Natural killer cell (primary cell): ENCODE measurements at places on chromosomes 7 and 10.
A peak's percentile ranks its signal among the peaks of the same experiment; 100 is the strongest.

GRCh38 chr10:110632591-110633215, 11.4 kb upstream of the RBM20 start:
- H3K4me1 ChIP-seq = no peaks in the 10 kb centered on the region
- H3K4me3 ChIP-seq = no peak overlapping the region
- H3K27ac ChIP-seq = no peak overlapping the region

- no peaks in the 10 kb centered on the region for H3K27me3 ChIP-seq
- H3K4me3 ChIP-seq = no peak overlapping the region
- H3K4me1 ChIP-seq = peaks cover 11% of the 10 kb centered on the region
Observed at GRCh38 chr10:33099748-33100147, 141.7 kb upstream of the ITGB1 start.

- H3K4me3 ChIP-seq = no peak overlapping the region
- peaks cover 56% of the 10 kb centered on the region for H3K36me3 ChIP-seq
- H3K4me1 ChIP-seq = no peaks in the 10 kb centered on the region
- no peak for DNase-seq
- no peaks in the 10 kb centered on the region for H3K27me3 ChIP-seq
Observed at GRCh38 chr10:101995451-101996063, 60.4 kb downstream of the ARMH3 start.

- no peak overlapping the region for H3K4me3 ChIP-seq
- no peak for DNase-seq
- no peaks in the 10 kb centered on the region for H3K4me1 ChIP-seq
- no peaks in the 10 kb centered on the region for H3K36me3 ChIP-seq
- no peak overlapping the region for H3K27ac ChIP-seq
- H3K27me3 ChIP-seq = peaks cover 3% of the 10 kb centered on the region
Observed at GRCh38 chr10:98589007-98589406, 142.3 kb upstream of the HPS1 start.

DNA sequence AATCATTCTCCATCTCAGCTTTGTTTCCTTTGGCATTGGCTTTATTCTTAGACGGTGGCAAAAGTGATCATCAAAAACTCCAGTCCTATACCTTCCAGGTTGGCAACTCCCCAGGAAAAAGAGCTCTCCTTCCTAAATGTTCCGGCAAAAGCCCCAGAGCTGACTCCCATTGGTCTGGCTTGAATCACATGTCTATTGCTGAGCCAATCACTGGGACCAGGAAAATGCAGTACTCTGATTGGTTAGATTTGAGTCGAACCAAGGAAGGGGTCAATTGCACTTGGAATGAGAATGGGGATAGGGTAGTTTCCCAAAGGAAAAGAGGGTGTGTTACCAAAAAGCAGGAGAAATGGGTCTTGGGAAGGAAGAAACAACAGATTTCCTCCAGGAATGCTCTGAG, 22.3 kb downstream of the LEP start:
- no peak overlapping the region for H3K4me3 ChIP-seq
- H3K27me3 ChIP-seq = no peaks in the 10 kb centered on the region
- H3K4me1 ChIP-seq = no peaks in the 10 kb centered on the region

GRCh38 chr7:10779465-10780399, 193.9 kb upstream of the PHF14 start:
- H3K27ac ChIP-seq = no peak overlapping the region
- no peaks in the 10 kb centered on the region for H3K27me3 ChIP-seq
- H3K4me3 ChIP-seq = no peak overlapping the region
- H3K4me1 ChIP-seq = no peaks in the 10 kb centered on the region

- no peaks in the 10 kb centered on the region for H3K4me1 ChIP-seq
- H3K27ac ChIP-seq = no peak overlapping the region
- no peak overlapping the region for H3K4me3 ChIP-seq
- DNase-seq = no peak
- H3K36me3 ChIP-seq = no peaks in the 10 kb centered on the region
Observed at GRCh38 chr10:48192881-48193450, 81.5 kb downstream of the FRMPD2 start.

DNA sequence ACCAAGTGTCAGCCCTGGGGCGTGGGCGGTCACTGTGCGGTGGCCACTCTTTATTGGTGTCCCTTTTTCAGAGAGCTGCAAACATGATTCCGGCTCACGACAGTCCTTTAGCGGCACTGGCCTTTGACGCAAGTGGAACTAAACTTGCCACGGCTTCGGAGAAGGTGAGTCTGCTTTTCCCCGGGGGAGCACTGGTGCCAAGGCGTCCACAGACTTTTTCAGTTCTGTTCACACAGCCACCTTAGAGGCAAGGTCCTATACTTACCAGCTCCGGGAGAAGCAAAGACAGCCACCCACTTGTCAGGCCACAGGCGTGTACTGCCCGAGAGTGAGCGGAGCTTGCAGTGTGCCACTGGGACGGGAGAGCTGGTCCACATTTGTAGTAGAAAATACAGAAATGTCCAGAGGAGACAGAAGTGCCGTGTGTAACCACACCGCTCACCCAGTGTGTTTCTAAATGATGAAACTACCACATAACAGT, 27.9 kb downstream of the WIPI2 start:
- DNase-seq = no peak
- H3K36me3 ChIP-seq = peaks cover 52% of the 10 kb centered on the region
- peaks cover 10% of the 10 kb centered on the region for H3K4me1 ChIP-seq
- no peaks in the 10 kb centered on the region for H3K27me3 ChIP-seq
- H3K4me3 ChIP-seq = no peak overlapping the region

GRCh38 chr7:3264693-3265339, 36.2 kb upstream of the SDK1 start:
- H3K36me3 ChIP-seq = no peaks in the 10 kb centered on the region
- no peak overlapping the region for H3K4me3 ChIP-seq
- H3K27ac ChIP-seq = no peak overlapping the region
- peaks cover 5% of the 10 kb centered on the region for H3K27me3 ChIP-seq
- DNase-seq = no peak
- no peaks in the 10 kb centered on the region for H3K4me1 ChIP-seq

GRCh38 chr7:142177869-142178268, 66.4 kb downstream of the MGAM2 start:
- H3K27ac ChIP-seq = no peak overlapping the region
- H3K4me3 ChIP-seq = no peak overlapping the region
- no peaks in the 10 kb centered on the region for H3K4me1 ChIP-seq
- no peak for DNase-seq

DNA sequence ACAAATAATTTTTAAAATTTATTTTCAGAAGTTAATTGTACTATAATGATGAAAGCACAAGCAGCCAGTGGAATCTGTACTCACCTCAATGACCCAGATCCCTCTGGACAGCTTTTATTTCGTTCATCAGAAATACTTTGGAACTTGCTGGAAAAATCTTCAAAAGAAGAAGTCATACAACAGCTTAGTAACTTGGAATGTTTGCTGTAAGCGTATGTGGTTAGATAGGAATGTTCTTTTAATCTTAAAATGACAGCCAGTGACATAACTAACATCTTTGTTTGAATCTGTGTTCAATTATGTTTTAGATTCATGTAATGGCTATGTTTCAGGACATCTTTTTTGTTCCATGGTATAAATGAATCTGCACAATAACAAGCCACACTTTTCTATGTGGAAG, 26.8 kb downstream of the CFAP69 start:
- no peak overlapping the region for H3K27ac ChIP-seq
- H3K36me3 ChIP-seq = no peaks in the 10 kb centered on the region
- no peak for DNase-seq
- H3K4me3 ChIP-seq = no peak overlapping the region
- no peaks in the 10 kb centered on the region for H3K4me1 ChIP-seq

DNA sequence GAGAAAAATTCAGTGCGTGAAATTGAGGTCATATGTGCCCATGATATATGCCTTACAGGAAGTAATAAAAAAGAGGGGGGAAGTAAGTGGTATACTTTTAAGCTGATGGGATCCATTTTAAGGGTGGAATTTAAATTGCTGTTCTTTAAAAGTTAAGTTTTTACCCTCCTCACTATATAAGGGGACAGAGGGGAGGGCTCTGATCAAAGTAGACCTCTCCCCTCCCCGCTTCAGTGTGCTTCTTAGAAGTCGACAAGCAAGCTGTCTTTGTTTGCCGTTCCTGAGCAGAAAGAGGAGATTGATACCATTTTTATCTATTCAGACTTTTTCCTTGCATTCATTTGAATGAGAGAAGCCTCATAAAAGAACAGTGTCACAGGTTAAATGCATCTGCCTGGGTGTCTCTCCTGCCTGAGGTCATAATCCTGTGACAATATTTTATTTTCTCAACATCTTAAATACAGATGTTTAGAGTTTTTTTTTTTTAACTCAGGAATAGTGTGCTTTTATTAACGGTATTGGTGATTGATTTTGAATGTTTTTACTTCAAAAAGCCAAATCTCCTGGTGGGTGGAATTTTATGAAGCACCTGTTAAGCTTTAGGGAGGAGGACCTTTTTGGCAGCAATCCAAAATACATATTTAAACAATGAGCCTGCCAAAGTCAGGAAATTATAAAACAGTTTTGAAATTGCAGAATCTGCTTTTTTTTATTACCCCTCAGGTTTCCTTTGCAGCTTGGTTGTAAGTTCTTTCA, 141.7 kb downstream of the KAT6B start:
- peak; percentile 54 for DNase-seq
- peaks cover 6% of the 10 kb centered on the region for H3K36me3 ChIP-seq
- no peak overlapping the region for H3K4me3 ChIP-seq
- H3K27me3 ChIP-seq = no peaks in the 10 kb centered on the region

DNA sequence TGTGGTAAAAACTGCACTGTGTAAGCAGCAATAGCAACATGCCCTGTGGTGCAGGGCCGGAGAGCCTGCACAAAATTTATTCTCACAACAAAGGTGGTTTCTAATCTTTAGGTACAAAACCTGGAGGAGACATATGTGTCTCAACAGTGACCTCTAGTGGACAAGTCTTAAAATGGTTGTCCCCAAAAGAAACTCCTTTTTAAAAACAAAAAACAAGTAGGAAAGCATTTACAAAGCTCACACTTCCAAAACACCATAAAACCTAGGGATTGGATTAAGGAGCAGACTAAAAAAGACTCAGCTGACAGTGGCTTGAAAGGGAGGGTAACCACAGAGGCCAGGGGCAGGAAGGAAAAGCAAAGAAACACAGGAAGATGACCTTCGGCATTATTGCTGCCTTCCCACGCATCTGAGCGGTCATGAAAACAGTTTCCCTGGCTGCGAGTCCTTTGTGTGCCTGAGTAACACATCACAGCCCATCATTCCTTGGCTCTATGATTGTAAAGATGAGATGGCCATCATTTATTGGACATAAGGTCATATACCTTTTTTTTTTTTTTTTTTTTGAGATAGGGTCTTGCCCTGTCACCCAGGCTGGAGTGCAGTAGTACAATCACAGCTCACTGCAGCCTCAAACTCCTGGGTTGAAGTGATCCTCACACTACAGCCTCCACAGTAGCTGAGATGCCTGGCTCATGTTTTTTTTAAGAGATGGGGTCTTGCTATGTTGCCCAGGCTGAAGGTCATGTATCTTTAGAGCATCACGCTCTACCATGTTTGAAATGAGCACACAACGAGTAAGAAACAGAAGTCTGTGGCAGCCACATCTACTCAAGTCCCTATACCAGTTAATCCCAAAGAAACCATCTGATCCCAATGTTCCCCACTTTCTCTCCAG, 39.5 kb downstream of the RSU1 start:
- no peak overlapping the region for H3K4me3 ChIP-seq
- H3K36me3 ChIP-seq = no peaks in the 10 kb centered on the region
- H3K27ac ChIP-seq = no peak overlapping the region
- peaks cover 12% of the 10 kb centered on the region for H3K4me1 ChIP-seq
- H3K27me3 ChIP-seq = no peaks in the 10 kb centered on the region

DNA sequence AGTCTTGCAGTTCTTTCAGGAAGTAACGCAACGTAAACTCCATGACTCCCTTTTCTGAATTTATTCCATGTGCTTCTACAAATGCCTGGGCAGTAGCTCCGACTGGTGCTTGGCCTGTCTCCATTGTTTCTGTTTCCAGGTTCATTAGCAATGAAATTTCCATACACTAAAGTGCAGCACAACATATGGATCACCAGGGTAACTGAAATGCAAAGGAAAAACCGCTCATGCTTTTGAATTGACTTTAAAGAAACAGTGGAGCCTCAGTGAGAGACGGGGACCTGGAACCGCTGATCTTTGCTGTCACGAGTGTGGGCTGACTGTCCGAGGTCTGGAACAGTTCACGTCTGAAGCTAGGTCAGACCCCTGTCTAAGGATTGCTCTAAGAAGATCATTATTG, 126.5 kb upstream of the IGFBP3 start:
- no peak for DNase-seq
- H3K4me3 ChIP-seq = no peak overlapping the region
- H3K27me3 ChIP-seq = no peaks in the 10 kb centered on the region
- no peak overlapping the region for H3K27ac ChIP-seq
- no peaks in the 10 kb centered on the region for H3K4me1 ChIP-seq

- H3K27me3 ChIP-seq = no peaks in the 10 kb centered on the region
- H3K4me1 ChIP-seq = peaks cover 9% of the 10 kb centered on the region
- H3K27ac ChIP-seq = no peak overlapping the region
- no peak for DNase-seq
- H3K4me3 ChIP-seq = no peak overlapping the region
Observed at GRCh38 chr10:79178614-79179163, 109.9 kb downstream of the ZMIZ1 start.

GRCh38 chr7:77710067-77710466, 13.8 kb downstream of the RSBN1L start:
- no peak for DNase-seq
- H3K36me3 ChIP-seq = peaks cover 9% of the 10 kb centered on the region
- no peak overlapping the region for H3K27ac ChIP-seq
- H3K4me1 ChIP-seq = no peaks in the 10 kb centered on the region
- no peaks in the 10 kb centered on the region for H3K27me3 ChIP-seq

- no peaks in the 10 kb centered on the region for H3K4me1 ChIP-seq
- H3K27me3 ChIP-seq = no peaks in the 10 kb centered on the region
- no peak overlapping the region for H3K4me3 ChIP-seq
- no peaks in the 10 kb centered on the region for H3K36me3 ChIP-seq
- DNase-seq = no peak
- no peak overlapping the region for H3K27ac ChIP-seq
Observed at GRCh38 chr7:5117095-5117970, 71.7 kb downstream of the RBAK start.

DNA sequence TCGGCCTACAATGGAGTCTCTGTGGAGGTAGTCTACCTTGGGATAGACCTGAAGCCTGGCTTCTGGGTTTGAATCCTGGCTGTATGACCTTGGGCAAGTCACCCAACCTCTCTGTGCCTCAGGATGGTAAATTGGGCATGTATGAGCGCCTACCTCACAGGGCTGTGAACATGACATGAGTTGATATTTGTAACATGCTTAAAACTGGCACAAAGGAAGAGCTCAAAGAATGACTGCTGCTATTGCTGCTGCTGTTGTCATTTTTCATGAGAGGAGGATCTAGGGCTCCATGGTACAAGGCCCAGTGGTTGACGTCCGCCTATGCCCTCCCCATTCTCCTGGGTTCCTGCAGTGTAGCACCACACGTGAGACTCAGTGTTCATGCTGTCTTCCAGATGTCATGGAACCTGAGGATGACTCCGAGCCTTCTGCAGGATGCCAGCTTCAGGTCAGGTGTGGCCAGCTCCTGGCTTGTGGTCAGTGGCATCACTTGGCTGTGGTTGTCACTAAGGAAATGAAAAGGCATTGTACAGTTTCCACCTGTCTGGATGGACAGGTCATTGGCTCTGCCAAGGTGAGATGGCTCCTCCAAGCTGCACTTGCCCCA, 95.0 kb downstream of the WDFY4 start:
- no peaks in the 10 kb centered on the region for H3K27me3 ChIP-seq
- H3K27ac ChIP-seq = no peak overlapping the region

GRCh38 chr7:36295090-36295489, 94.6 kb upstream of the ANLN start:
- H3K27me3 ChIP-seq = no peaks in the 10 kb centered on the region
- no peak overlapping the region for H3K4me3 ChIP-seq
- H3K27ac ChIP-seq = no peak overlapping the region

- DNase-seq = no peak
- no peaks in the 10 kb centered on the region for H3K27me3 ChIP-seq
- H3K4me3 ChIP-seq = no peak overlapping the region
- no peak overlapping the region for H3K27ac ChIP-seq
- peaks cover 4% of the 10 kb centered on the region for H3K4me1 ChIP-seq
Observed at GRCh38 chr7:128673571-128673970, 1.5 kb downstream of the GARIN1A start.
